Neural progenitor cell (in vitro differentiated cells): ENCODE measurements at places on chromosomes 12 and 14. TPM values are rescaled to one million over a fixed set of nuclear protein-coding genes. Genes with fewer than 3 reads are reported as not detected.

DNA sequence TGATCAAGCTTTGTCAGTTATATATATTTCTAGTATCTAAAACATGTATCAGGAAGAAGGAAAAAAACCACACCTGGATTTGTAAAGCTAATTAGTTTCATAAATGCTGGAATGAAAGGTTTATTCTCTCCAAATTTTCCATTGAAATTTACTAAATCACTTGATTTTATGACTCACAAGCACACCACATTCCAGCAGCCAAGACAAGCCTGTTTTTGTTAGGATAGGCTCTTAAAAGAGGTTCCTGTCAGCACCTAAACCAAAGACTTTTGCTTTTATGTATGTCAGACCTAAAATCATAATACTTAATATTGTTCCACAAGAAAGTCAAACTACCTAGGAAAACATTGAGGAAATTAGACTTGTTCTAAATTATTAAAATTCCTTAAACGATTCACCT is 85.3 kb upstream of the PAWR start:
- DNase-seq: no peak

DNA sequence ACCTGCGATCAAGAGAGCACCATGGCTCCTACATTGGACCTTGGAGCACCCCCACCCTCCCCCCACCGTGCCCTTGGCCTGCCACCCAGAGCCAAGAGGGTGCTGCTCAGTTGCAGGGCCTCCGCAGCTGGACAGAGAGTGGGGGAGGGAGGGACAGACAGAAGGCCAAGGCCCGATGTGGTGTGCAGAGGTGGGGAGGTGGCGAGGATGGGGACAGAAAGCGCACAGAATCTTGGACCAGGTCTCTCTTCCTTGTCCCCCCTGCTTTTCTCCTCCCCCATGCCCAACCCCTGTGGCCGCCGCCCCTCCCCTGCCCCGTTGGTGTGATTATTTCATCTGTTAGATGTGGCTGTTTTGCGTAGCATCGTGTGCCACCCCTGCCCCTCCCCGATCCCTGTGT is 1.8 kb upstream of the RNU7-1 start:
- no peak for DNase-seq

GRCh38 chr12:53044052-53044581 is 5.7 kb upstream of the TNS2 start:
- DNase-seq: no peak

GRCh38 chr12:82407481-82407880 is 49.2 kb downstream of the METTL25 start:
- DNase-seq: no peak

GRCh38 chr12:65784289-65785015 is 39.8 kb upstream of the HMGA2 start:
- DNase-seq: no peak

- DNase-seq: no peak
Observed at GRCh38 chr12:554001-554285, 94.2 kb downstream of the B4GALNT3 start.

- DNase-seq: peak; percentile 26
Observed at GRCh38 chr12:64229240-64229639, 7.1 kb upstream of the KICS2 start.

- DNase-seq: peak; percentile 53
Observed at GRCh38 chr12:54417712-54418440, 1.2 kb downstream of the ITGA5 start.

DNA sequence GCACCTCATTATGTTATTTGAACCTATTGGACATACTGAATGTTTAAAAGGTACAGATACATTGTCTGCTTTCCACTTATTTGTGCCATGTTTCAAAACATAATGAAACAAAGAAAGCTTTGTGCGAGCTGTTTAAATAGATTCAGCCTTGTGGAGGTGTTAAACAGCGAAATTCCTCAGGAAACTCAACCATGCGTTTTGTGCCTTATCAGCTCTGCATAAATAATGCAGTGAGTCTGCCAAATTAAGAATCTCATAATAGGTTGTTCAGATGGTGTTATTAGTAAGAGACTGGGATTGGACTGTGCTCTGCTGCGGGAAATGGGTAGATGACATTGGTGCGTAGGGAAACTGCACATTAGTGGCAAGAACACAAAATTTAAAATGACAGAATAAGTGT is 163.7 kb upstream of the CLEC14A start:
- DNase-seq: peak; percentile 30

DNA sequence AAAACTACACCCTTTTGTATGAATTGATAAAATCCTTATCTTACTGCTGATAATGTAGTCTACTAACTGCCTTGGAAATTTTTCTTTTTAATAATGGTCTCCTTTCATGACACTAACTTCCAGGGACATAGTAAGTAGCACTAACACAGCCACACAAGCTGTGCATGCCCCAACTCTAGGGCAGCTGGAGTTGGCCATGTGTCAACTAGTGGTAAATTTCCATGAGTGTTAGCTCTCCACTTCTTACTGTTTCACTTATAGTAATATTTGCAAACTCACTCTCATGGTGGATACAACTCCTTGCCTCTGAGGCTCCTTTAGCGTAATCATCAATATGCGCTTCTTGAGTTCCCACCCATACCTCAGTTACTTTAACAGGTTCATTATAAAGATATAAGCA is 38.0 kb downstream of the LGR5 start:
- no peak for DNase-seq

GRCh38 chr14:37610945-37611523 is 15.6 kb downstream of the TTC6 start:
- DNase-seq: no peak

- DNase-seq: no peak
Observed at GRCh38 chr12:12025799-12026386, 44.8 kb upstream of the BCL2L14 start.

DNA sequence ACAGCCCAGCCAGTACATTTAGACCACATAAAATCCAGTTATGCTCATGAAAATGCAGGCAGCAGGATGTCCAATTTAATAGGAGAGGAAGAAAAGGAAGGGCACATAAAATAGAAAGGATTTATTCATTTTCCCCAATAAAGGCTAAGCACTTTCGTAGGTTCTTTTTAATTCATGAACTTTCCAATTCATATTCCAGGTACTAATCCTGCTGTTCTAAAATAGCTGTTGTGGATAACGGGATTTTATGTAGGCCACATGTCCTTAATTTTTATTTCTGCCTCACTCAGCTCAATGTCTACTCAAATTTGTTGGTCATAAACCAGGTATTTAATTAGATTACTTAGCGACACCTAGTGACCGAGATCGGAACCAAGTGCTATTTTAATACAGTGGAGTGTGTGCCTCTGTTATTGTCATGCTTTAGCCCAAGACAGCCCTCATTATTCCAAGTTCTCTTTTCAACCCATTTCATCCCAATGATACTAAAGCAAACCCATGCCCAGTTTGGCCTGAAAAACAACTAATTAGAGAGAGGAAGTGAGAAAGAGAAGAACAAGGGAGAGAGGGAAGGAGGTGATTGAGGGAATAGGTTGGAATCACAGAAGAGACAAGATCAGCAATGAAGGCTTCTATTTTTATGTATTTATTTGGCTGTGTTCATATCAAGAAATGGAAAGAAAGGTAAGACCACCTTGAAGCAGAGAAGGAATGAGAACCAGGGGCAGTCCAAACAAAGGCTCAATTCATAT is 45.9 kb upstream of the IFNG-AS1 start:
- DNase-seq: peak; percentile 80

DNA sequence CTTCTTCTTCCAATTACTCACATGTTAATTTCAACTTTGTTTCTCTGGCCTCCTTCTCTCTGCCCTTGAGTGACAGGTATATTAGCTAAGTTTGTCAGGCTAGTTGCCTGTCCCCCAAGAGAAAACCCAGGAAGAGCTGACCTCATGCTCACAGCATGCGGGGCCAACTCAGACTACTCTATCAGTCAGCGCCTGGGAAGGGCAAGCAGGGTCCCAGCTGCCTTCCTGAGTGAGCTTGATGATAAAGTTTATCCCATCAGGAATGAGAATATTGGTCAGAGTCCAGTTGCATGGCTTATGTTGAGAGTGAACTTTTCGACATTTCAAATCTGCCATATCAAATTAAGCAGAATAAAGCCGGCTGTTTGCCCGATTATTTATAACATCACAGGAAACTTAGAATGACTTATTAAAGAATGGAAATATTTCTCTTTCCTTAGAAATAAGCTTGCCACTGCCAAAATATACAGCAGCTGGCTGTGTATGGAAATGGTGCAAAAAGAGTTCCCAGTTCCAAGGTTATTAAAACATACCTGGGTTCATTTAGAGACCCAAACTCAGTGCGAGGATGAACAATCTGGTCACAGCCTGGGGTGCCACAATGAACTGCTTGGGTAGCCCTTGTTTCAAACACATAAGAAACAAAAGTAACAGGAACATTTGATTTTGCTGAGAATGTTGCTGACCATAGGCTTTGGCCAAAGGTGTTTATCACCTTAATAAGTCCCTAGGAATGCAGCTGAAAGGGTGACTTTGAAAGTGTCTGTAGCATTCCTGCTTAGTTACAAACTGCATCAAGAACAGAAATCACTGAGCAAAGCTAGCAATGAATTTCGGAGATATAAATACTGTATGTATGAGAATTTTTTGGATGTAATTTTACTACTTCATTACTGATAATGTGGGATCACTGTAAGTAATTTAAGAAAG is 1553.8 kb upstream of the FLRT2 start:
- no peak for DNase-seq

- DNase-seq: no peak
Observed at GRCh38 chr14:49860988-49861698, 8.6 kb upstream of the NEMF start.

DNA sequence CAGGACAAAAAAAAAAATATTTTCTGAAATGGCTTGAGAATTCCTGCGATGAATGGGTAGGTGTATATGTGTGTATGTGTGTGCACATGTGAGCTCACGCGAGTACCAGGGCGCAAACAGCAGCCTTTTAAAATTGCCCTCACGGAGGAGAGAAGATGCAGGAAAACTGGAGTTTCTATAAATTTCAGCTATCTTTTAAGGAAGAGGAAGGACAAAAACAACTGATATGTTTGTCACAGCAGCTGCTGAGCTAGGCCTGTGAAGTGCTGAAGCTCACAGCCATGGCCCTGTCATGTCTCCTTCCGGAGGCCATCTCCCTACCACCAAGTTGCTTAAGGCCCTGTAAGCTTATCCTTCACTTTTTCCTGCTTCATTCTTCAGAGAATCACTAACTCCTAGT is 40.8 kb downstream of the DUSP16 start:
- no peak for DNase-seq

DNA sequence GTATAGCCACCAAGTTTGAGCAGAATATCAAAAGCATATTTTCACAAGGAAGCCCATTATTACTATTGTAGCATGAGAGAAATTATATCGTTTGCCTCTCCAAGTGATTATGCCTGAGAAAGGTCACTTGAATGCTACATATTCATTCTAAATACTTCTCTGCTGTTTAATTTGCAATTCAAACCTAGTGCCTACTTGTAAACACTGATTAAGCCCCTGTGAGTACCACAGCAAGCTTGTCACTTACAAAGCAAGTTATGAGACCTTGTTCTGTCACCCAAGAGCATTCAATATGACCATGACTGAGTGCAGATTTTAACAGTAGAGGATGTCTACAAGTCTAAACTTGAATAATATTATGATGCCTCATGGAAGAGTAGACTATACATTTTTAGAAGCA is 124.7 kb upstream of the SSTR1 start:
- no peak for DNase-seq

- DNase-seq: peak; percentile 87
Observed at GRCh38 chr12:54135621-54136350, 53.0 kb downstream of the SMUG1 start.

DNA sequence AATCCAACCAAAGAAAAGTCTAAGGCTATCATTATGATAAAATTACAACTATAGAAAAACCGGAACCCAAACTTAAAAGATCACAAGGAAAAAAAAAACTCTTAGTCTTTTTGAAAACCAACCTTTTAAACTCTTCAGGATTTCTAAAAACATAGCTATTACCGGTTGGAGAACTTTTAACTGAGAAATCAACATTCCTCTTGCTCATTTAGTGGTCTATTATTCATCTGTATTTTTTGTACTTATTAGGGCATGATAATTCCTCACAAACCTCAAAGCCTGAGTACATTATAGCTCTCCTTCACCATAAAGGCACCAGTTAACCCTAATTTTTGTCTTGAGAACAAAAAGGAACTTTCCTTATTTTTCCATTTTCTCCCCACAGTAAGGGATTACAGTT is 10.4 kb downstream of the LUM start:
- no peak for DNase-seq

GRCh38 chr12:90959032-90959431 is 4.1 kb upstream of the CCER1 start:
- no peak for DNase-seq

GRCh38 chr12:9699898-9700605 is 30.5 kb downstream of the CLEC2D start:
- DNase-seq: no peak

GRCh38 chr14:81305065-81305464 is 84.3 kb upstream of the GTF2A1 start:
- DNase-seq: no peak

DNA sequence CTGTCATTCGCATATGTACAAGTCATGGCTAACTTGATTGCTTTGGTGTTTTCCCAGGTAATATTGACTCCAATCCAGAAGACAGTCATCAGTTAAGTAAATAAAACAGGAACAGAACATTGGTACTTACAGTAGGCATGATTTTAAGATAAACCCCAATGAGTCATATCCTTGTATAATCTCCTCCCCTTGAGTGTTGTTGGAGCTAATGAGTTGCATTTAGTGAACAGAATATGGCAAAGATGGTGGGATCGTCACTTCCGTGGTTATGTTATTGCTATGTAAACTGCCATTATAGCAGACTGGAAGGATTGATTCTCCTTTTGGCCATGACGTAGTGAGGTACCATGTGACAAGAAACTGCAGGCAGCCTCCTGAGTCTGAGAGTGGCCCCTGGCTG is 102.2 kb downstream of the TMX1 start:
- DNase-seq: no peak

GRCh38 chr12:75706786-75707605 is 195.6 kb upstream of the KRR1 start:
- DNase-seq: no peak

- no peak for DNase-seq
Observed at GRCh38 chr12:65259501-65259900, 19.0 kb upstream of the MSRB3 start.

DNA sequence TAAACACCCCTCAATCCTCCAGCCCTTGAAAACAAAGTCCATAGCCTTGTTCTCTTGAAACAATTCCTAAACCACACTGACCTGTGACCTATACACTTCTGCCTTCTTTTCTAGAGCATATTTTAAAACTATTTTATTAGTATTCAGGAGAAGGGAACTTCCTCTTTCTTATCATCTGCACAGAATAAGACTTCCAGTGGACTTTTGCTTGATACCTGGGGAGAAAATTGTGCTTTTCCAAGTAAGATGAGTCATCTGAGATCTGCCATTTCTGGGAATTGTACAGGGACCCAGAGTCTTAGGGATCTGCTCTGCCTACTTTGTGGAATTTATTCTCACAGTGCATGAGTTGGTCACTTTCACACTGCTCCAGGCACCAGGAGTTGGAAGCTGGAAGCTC is 10.5 kb upstream of the WNT5B start:
- no peak for DNase-seq

KRT83 gene
- total RNA-seq: not detected in 2 replicates

RFLNA gene
- total RNA-seq: 1.4 and 2.8 TPM in 2 replicates

OGFOD2 gene
- 9.9 and 20.6 TPM in 2 replicates for total RNA-seq

TMEM233 gene
- total RNA-seq: not detected in 2 replicates

AMHR2 gene
- 0.34 TPM in 1 of 2 replicates, not detected in the other for total RNA-seq

FGF23 gene
- total RNA-seq: 0.58 and 0.90 TPM in 2 replicates

MBIP gene
- 33.2 and 49.7 TPM in 2 replicates for total RNA-seq

SDS gene
- total RNA-seq: 0.74 TPM in 1 of 2 replicates, not detected in the other
